ENCODE measurements at places on chromosomes 2 and 18.

DNA sequence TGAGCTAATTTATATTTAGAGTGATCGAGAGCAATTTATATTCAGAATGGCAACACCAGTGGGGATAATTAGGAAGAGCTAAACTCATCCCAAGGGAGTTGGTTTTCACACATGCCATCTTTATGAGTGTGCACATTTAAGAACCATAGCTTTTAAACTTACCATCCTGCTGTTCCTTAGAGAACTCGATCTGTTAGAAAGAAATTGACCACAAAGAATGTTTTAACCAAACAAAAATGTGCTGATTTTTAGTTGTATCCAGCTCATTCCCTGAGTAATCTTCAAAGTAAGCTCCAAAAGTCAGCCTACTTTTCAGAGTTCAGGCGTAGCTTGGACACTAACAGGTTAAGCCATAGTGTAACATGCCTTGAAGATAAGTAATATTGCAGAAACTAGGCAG, 12.6 kb downstream of the MYL1 start:
- no peak for ATAC-seq

DNA sequence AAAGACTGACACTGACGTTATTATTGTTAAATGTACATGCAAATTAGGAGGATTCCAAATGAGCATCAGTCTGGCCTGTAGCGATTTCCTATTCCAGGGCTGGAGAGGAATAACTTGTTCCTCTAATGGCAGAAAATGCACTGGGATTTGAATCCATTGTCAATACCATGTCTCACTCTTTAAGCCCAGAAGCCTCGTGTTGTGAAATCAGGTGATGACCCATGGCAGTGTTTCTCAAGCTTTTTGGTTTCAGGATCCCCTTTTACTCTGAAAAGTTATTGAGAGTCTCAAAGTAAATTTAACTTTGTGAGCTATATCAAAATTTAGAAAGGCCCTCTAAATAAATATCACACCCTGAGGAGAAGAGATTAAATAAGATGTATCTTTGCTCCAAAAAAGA, 279.2 kb downstream of the GALR1 start:
- no peak for ATAC-seq

DNA sequence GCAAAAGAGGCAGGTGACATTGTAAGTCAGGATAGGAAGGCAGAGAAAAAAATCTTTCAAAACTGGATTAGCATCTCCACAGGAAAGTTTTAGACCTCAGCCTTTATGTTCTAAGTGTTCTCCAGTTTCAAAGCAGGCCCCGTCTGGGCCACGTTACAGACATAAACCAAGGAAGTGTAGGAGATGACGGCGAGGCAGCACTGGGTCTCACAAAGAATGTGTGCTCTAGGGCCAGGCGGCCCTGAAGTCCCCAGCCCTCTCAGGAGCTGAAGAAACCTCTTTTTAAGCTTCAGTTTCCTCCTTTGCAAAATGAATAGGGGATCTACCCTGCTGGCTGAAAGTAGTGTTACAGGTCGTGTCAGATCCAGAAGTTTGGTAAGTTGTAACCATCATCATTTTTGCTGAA, 81.7 kb downstream of the SPRED2 start:
- ATAC-seq = no peak

GRCh38 chr2:221102896-221103688, 469.0 kb downstream of the EPHA4 start:
- no peak for ATAC-seq

- ATAC-seq = no peak
These were observed 149.6 kb downstream of the TMEM18 start for GRCh38 chr2:527581-527980.

DNA sequence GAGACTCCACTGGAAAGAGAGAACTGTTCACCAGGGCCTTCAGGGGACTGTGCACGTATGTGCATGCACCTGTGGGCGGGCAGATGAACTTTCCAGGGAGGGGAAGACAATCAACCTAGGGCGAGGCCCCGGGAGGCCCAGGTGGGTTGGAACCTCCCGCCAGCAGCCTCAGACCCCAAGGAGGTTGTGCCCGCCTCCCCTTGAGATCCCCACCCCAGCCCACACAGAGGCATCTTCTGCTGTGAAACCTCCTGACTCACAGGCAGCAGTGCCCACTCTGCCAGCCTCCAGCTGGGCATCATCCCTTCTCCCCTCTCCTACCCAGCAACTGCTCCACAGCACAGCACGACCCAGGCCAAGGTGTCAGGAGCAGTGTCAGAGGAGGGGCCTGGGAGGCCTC, 54.4 kb downstream of the FAM178B start:
- no peak for ATAC-seq

- no peak for ATAC-seq
These were observed 184.1 kb upstream of the TMEM200C start for GRCh38 chr18:6079406-6079805.

DNA sequence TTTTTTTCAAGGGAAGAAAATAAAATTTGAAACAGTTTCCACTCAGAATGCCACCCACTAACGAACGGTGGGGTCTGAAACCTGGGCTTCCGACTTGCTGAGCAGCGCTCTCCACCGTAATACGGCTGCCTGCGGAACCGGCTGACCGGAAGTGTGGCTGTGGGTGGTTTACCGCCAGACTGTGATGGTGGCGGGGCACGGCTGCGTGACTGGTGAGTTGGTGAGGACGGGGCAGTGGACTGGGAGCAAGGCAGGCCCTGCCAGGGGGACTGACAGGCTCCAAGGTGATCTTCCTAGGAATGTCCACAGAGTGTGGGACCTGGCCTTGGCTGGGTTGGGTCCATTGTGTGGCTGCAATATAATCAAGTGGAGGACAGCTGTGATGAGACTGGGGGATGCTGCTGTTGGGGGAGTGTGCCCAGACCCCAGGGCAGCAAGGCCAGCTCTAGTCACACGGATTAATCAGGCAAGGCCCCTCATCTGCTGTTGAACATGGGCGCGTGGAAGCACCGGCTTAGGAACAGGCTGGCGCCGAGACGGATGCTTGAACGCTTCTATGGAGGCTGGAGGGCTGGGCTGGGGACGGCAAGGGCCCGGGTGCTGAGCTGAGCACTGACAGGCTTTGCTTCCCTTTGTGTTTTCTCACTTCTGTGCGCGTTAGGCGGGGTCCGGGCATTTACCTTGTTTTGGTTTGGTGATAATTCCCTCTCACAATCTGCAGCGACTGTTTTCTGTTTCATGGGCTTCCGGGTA, 357.7 kb upstream of the SPRED2 start:
- no peak for ATAC-seq

DNA sequence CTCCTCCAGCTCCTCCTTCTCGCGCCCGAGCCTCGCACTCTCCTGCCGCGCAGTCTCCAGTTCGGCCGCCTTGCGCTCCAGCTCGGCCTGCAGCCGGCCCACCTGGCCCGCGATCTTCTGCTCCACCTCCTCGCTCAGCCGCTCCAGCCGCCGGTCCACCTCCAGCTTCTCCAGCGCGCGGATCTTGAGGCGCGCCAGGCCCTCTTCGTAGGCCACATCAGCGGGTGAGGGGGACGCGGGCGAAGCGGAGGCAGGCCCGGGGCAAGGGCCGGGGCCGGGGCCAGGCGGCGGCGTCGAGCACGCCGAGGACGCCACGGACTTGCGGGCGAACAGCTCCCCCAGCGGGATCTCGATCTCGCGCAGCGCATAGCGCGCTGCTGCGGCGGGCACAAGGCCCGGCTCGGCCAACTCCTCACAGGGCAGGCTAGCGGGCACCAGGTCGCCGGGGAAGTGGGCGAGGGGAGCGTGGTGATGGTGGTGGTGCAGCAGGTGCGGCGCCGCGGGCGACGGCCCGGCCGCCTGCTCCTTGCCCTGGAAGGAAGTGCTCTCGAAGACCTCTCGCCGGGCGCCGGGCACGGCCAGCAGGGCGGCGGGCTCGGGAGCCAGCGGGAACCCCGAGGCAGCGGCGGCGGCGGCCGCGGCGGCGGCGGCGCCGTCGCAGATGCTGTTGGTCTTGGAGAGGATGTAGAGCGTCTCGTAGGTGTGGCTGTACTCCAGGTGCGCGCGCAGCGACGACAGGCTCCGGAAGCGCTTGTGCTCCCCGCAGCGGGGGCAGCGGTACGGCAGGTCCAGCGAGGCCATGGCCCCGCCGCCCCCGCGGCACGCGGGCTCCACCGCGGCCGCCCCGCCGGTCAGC, 15.2 kb downstream of the FBXO41 start:
- ATAC-seq = no peak

GRCh38 chr2:84991404-84992160, 20.6 kb downstream of the KCMF1 start:
- peak; percentile 39 for ATAC-seq

GRCh38 chr2:126761981-126762878, 106.3 kb downstream of the GYPC start:
- ATAC-seq = no peak

GRCh38 chr18:23875966-23876895, 138.3 kb upstream of the TTC39C start:
- no peak for ATAC-seq

DNA sequence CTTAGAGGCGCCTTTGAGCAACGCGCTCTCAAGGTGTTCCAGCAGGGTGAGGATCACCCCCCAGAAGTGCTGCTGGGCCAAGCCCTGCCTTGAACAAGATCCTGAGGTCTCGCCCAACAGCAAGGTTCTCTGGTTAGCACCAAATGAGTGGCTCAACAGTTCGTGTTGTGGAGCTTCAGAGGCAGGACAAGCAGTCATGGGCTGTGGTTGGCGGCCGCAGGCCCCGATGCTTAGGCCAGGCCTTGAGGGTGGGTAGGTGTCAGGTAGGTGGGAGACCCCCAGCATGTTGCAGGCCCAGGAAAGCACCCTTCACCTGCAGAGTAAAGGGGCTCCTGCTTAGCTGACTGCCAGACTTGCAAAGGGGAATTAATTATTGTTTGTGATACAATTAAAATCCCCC, 70.2 kb upstream of the FOSL2 start:
- ATAC-seq = no peak

DNA sequence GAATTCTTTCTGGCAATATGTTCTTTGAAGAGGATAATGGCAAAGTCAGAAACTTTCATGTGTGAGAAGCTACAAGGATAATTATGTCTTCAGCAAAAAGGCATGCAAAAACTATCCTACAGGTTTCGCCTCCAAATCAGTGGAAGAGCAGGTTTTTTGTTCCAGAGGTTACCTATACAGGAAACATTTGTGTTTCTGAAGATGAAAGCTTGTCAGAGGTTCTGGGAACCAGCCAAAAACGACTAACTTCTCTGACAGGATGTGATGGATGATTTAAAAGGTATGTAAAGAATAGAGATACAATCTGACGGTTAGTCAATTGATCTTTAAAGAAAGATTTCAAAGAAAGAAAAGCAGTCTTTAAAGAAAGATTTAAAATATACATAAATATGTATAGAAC, 37.6 kb downstream of the RND3 start:
- ATAC-seq = no peak

- no peak for ATAC-seq
These were observed 951.3 kb downstream of the TSN start for GRCh38 chr2:122706757-122707223.

DNA sequence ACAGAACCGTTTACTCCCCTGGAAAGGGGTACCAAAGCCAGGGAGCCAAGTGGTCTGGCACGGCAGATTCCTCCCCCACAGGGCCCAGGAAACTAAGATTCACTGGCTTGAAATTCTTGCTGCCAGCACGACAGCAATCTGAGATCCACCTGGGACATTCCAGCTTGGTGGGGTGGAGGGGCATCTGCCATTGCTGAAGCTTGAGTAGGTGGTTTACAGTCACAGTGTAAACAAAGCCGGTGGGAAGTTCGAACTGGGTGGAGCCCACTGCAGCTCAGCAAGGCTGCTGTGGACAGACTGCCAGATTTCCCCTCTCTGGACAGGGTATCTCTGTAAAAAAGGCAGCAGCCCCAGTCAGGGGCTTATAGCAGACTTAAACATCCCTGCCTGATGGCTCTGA, 901.7 kb upstream of the LRRTM1 start:
- no peak for ATAC-seq

- ATAC-seq = no peak
These were observed 20.6 kb downstream of the MAPRE2 start for GRCh38 chr18:35061804-35062203.

DNA sequence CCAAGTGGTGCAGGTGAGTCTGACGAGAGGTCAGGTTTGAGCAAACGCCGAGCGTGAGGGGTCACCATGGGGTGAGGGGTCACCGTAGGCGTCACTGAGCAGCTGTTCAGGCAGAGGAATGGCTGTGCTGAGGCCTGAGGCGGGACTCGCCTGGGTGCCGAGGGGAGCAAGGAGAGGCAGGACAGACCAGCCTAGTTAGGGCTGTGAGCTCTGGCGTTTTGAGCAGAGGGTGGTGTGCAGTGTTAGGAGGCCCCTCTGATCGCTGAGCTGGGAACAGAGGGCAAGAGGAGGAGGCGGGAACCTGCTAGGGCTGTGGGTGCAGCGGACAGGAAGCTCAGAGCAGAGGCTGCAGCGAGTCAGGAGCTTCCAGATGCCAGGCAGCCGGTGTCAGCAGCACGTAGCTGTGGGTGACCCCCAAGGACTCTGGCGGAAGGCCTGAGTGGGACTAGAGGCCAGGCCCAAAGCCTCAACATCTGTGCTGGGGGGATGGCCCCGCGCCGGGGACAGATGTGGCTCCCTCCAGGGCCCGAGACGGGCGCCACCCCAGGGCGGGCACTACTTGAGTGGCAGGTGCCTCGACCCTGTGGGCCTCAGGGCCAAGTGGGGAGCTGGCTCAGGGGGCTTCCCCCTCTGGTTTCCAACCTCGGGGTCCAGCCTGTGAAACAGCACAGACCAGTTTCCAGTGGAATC, 55.7 kb downstream of the KCNG2 start:
- no peak for ATAC-seq
